HCT116 (cell line): ENCODE measurements at places on chromosomes 2 and 18. TPM values are rescaled to one million over a fixed set of nuclear protein-coding genes. Genes with fewer than 3 reads are reported as not detected.

Gene CYP27C1
- not detected for total RNA-seq

Gene RGPD3
- total RNA-seq, result 0.15 TPM

Gene MEIS1
- total RNA-seq, result 0.32 TPM

Gene TMEFF2
- not detected for total RNA-seq

Gene COL5A2
- total RNA-seq, result 2.3 TPM

Gene CUL3
- 95.7 TPM for total RNA-seq

Gene CIB4
- total RNA-seq, result not detected

Gene LAMA3
- total RNA-seq, result 5.6 TPM

Gene VIT
- total RNA-seq, result not detected

Gene GPR75
- total RNA-seq, result 1.2 TPM

Gene HOXD13
- not detected for total RNA-seq

Gene PROKR1
- not detected for total RNA-seq

Gene TMEM178A
- 1.3 TPM for total RNA-seq

Gene ALKAL2
- total RNA-seq, result not detected

Gene UCN
- 8.0 TPM for total RNA-seq

Gene HOXD9
- total RNA-seq, result not detected

Gene DAPL1
- total RNA-seq, result not detected

Gene RNASEH1
- total RNA-seq, result 38.2 TPM

Gene IGFBP5
- total RNA-seq, result 3.9 TPM

Gene POTEC
- total RNA-seq, result not detected

Gene CYTIP
- total RNA-seq, result 0.64 TPM

Gene RAX
- not detected for total RNA-seq

Gene KIAA2012
- total RNA-seq, result not detected

Gene LONRF2
- total RNA-seq, result 1.6 TPM

Gene ABCG5
- not detected for total RNA-seq

Gene GKN1
- total RNA-seq, result not detected

Gene L3MBTL4
- not detected for total RNA-seq
